RPMI7951 (cell line): ENCODE measurements at places on chromosomes 5 and 9. TPM values are rescaled to one million over a fixed set of nuclear protein-coding genes. Genes with fewer than 3 reads are reported as not detected.

The SKIC3 gene
- total RNA-seq, result 56.6 and 70.9 TPM in 2 replicates

GRCh38 chr5:172377856-172378255 lies 76.5 kb downstream of the SH3PXD2B start:
- DNase-seq, result no peak

GRCh38 chr5:39005566-39006232 lies 68.5 kb downstream of the RICTOR start:
- DNase-seq, result no peak

DNA sequence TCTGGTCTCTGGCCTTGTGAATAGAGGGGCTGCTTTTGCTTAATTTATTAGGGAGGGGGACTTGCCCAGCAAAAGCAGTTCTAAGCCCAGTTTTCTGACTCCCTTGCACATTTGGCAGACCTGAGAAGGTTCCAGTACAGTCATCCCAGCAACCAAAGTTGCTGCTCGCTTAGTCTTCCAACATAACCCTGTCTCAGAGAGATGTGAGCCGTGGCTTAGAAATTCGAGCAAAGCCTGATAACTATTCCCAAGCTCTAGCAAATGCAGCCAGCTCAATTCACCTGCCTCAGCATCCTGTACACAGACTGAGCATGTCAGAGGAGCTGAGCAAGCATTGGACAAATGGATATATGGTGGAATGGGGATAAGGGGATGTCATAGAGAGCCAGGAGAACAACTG lies 401.9 kb downstream of the SPOCK1 start:
- DNase-seq, result no peak

The PPP2R2B gene
- 0.68 TPM in 1 of 2 replicates, not detected in the other for total RNA-seq
